ENCODE measurements at places on chromosomes 6 and 20.

DNA sequence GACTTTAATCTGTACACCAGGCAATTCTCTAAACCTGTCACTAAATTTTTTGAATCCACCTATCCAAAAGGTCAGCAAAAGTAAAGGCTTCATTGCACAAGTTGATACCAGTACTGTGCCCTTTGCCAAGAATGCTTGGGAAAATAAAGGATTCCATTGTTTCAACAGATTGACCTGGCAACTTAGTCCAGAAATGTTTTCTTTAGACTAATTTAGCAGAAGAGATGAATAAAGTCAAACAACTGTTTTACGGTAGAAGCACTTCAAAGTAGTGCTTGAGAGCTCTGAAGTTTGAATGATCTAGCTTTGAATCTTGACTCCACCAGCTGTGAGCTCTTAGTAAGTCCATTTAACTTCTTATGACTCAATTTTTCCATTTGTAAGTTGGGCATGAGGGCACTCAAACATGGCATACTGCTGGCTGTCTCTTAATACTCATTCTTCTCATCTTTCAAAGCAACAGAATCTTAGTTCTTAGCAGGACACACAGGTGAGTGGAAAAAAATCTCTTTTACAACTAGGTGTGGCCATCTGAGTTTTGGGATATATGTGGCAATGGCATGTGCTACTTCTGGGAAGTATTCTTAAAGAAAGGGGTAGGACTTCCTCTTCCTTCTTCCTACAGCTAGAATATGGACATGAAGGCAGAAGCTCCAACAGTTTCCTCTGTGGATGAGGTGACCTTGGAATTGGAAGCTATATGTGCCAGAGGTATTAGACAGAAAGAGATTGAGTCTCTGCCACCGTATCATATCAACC, 55.9 kb upstream of the LOC128125822 start:
- DNase-seq: no peak

GRCh38 chr6:7131390-7131789, 23.6 kb downstream of the RREB1 start:
- DNase-seq: no peak

GRCh38 chr20:41169162-41169690, 31.9 kb downstream of the PLCG1 start:
- no peak for DNase-seq

- DNase-seq: peak; percentile 27
Observed at GRCh38 chr6:139473231-139473701, 98.8 kb upstream of the CITED2 start.

GRCh38 chr20:47136782-47137181, 219.7 kb downstream of the ZMYND8 start:
- DNase-seq: no peak

- no peak for DNase-seq
Observed at GRCh38 chr20:46040902-46041535, 12.0 kb downstream of the SLC12A5 start.
